Fibroblast of mammary gland (primary cell): ENCODE measurements at places on chromosomes 3 and 15.

- no peak for DNase-seq
Measured at GRCh38 chr3:195385526-195385925, 57.3 kb downstream of the ACAP2 start.

DNA sequence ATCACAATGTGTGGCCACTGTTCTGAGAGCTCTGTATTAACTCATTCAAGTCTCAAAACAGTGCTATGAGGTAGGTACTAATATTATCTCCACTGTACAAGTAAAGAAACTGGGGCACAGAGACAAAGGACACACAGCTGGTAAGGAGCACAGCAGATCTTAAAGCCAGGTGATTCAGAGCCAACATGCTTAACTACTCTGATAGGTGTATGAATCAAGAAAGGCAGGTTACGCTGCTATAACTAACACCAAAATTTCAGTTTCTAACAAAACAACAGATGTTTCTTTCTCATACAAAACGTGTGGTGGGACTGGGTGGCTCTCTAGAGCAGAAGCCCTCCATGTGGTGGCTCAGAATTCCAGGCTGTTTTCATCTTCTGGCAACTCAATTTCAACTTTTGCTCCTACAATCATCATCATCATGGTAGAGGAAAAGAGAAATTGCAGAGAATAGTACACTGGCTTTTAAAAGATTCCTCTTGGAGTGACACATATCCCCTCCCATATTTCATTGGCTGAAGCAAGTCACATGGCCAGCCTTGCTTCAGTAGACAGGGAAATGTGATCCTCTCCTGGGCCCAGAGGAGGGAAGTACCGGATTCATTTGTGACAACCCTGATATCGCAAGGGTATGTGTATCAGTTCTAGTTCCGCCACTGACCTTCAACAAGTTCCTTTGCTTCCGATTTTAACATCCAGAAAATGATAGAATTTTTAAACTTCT lies 126.2 kb upstream of the PTX3 start:
- no peak for DNase-seq

DNA sequence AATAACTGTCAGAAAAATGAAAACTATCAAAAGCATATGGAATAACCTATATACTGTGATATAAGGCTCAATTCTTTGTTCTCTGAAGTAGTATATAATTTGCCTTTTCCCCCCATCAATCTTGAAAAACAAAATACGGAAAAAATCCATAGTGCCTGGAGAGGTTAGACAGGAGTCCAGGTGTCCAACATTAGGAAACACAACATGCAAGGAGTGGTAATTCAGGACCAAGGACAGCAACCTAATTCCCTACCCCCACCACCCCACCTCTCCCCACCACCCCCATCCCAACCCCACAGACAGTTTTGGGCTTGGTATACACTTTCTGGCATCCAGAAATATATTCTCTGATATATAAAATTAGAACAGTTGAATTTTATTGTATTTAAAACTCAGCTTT lies 55.1 kb upstream of the SLC25A26 start:
- DNase-seq: no peak

DNA sequence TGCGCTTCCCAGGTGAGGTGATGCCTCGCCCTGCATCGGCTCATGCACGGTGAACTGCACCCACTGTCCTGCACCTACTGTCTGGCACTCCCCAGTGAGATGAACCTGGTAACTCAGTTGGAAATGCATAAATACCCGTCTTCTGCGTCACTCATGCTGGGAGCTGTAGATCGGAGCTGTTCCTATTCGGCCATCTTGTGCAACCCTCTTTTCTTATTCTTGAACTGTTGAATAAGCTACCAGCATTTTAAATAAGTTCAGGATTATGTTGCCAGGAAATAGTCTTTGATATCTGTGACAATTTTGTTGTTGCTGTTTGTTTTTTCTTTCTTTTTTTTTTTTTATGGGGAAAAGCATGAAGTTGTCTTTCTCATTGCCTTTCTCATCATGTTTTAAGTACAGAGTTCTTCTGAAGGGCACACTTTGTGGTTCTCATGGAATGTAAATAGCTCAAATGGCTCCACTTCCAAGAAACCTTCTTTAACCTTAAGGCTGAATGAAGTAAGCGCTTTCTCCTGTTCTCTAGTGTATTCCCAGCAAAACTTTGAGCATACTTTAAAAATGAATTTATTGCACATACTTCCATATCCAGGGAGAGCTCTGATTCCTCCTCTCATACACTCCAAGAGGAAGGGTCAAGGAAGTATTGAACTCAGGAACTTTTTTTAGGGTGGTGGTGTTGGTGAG lies 468.0 kb upstream of the TBL1XR1 start:
- DNase-seq: peak; percentile 25

DNA sequence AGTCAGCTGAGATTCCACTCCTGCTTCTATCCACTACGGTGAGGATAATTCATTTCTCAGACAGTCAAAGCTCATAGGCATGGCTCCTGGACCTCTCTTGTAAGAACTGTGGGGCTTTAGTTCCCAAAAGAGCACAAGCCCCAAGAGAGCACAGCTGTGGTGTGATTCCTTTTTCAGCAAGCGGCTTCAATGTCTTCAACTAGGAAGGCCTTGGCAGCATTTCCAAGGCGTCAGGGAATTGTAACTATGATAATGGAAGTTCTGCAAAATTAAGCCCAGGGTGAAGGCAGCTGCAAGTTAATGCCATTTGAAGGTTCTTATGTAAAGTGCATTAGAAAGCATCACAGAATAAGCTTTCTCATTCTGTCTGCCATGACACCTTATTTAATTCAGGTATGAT lies 657.1 kb downstream of the GRM7 start:
- DNase-seq: no peak

- DNase-seq: peak; percentile 81
Measured at GRCh38 chr3:183385698-183386613, 42.5 kb downstream of the MCF2L2 start.

DNA sequence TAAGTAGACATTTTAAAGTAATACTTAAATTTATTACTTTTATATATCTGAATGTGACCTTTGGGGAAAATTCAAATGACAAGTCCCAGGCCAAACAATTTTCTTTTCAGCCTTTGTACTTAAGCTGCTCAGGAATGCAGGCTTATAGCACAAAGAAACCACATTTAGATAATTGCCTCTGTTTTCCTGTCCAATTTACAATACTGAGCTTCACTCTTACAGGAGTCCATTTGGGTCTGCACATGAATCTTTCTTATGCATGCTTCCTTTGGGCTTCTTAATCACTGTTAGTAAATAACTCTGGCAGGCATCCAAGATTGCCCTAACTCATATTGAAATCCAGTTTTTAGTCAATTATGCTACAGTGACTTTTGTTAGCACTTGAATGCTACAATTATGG lies 459.4 kb upstream of the TGFBR2 start:
- no peak for DNase-seq
